ENCODE measurements at places on chromosomes 16 and 17.

GRCh38 chr16:23158114-23158513, 8.9 kb upstream of the USP31 start:
- DNase-seq = no peak

DNA sequence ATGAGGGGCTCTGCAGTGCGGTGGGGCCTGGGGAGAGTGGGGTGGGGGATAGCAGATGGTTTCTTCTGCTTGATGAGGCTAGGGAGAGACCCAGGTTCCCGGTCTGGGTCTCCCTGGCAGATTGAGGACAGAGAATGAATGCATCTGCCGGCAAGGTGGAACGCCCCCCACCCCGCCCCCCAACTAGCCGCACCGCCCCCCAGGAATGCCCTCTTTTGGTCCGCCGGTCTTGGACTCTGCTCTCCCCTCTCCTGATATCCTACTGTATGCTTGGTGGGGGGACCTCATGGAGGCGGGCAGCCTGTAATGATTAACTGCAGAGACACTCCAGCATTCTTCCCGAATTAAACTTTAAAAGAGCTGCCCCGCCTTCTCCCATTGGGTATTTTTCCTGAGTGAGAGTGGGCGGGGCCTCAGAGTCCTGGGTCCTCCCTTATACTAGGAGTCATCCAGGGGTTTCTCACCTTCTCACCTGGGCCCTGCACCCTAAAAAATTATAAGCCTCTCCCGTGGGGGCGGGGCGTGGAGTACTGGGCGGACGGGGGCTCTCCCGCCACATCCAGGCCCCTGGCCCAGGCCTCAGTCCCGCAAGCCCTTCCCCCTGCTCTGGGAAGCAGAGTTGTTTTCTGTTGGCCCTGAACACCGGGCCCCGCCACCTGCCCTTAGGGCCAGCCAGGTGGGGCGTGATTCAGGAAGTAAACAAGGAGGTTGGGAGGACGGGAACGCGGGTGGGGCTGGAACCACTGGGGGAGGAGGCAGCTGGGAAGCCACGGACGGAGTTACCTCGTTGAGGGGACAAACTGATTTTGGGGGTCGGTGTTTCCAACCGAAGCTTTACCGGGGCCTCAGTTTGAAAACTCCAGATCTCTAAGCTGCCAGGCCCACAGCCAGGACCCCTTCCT, 1.5 kb downstream of the GRB7 start:
- no peak for DNase-seq

DNA sequence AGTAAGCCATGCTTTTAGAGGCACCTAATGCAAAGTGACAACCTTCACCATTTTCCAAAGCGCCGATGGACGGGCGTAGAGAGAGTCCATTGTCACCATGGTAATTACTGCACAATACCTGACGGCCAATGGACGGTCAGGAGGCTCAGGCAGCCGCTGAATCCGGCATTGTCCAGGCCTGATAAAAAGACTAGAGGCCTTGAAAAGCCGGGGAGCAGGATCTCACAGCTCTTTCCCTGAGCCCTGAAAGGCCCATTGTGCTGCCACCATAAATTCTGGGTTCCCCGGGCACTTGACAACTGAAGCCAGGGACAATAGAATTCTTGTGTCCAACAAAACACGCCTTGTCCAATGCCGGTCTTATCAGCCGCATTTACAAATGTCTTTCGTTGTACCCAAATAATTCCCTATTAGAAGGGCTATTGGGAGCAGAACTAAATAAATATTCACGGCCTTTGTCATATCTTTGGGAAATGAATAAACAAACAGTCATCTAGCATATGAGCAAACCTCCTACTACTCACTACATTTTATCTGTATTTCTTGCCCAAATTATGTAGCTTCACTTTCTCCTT, 62.4 kb downstream of the CDH11 start:
- DNase-seq = no peak

DNA sequence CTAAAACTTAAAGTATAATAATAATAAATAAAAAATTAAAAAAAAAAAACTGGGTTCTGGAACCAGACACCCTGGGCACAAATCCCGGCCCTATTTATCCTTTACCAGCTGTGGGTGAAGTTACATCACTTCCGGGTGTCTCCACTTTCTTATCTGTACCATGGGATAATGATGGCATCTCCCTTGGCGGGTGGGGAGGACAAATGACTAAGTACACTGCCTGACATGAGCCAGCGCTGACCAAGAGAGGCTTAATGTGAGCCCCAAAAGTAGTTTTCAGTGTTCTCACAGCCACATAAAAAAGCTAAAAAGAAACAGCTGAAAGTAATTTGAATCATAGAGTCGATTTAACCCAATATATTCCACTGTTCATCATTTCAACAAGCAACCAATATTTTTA, 424.9 kb downstream of the SOX9 start:
- no peak for DNase-seq

- DNase-seq = no peak
These were observed 429.0 kb upstream of the RBFOX1 start for GRCh38 chr16:6903671-6904070.

- DNase-seq = peak; percentile 47
These were observed at the start of gene RFFL for GRCh38 chr17:35063514-35064223. Gene RFFL (minus strand): TSS chr17:35063707. CDS start chr17:35026553, 37,154 bp downstream.

- no peak for DNase-seq
These were observed 13.4 kb downstream of the FLYWCH1 start for GRCh38 chr16:2924901-2925755.

GRCh38 chr16:30472328-30472942, at the start of gene ITGAL:
Gene ITGAL (plus strand): TSS chr16:30472742. CDS start chr16:30472838, 96 bp downstream.
- no peak for DNase-seq

GRCh38 chr16:77882358-77882757, 94.0 kb downstream of the VAT1L start:
- DNase-seq = no peak

DNA sequence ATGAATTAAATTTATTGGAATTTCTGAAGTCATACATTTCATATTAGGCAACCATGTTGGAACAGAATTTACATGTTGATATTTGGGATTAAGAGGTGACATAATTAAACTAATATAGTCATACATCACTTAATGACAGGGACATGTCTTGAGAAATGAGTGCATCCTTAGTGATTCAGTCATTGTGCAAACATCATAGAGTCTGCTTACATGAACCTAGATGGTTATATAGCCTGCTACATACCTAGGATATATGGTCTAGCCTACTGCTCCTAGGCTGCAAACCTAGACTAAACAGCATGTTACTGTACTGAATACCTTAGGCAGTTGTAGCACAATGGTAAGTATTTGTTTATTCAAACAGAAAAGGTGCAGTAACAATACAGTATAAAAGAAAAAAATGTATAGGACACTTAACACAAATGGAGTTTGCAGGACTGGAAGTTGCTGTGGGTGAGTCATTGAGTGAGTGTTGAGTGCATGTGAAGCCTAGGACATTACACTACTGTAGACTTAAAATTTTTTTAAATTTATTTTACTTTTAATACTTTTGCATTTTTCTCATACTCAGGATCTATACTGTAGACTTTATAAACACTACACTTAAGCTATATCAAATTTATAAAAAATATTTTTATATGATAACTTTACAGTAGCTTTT, 85.6 kb downstream of the OMG start:
- no peak for DNase-seq

GRCh38 chr16:71514476-71514875, 11.8 kb upstream of the CHST4 start:
- no peak for DNase-seq

DNA sequence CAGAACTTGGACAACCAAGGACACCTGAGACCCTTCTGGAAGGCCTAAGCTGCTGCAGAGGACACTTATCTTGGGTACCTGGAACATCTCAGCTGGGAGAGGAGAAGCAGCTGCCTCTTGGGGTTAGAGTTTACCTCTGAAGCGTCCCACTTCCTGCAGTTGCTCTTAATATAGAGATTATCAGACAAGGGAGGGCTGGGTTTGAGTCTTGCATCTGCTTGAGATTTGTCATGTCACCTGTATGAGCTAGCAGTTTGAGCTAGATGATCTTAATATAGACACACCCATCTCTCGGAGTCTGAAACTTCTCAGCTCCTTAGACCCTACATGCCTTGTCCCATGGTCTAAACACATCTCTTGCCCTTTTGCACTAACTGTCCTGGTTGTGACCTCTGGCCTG, 93.1 kb upstream of the CCL1 start:
- no peak for DNase-seq

GRCh38 chr17:70355185-70355584, 185.9 kb downstream of the KCNJ2 start:
- no peak for DNase-seq

DNA sequence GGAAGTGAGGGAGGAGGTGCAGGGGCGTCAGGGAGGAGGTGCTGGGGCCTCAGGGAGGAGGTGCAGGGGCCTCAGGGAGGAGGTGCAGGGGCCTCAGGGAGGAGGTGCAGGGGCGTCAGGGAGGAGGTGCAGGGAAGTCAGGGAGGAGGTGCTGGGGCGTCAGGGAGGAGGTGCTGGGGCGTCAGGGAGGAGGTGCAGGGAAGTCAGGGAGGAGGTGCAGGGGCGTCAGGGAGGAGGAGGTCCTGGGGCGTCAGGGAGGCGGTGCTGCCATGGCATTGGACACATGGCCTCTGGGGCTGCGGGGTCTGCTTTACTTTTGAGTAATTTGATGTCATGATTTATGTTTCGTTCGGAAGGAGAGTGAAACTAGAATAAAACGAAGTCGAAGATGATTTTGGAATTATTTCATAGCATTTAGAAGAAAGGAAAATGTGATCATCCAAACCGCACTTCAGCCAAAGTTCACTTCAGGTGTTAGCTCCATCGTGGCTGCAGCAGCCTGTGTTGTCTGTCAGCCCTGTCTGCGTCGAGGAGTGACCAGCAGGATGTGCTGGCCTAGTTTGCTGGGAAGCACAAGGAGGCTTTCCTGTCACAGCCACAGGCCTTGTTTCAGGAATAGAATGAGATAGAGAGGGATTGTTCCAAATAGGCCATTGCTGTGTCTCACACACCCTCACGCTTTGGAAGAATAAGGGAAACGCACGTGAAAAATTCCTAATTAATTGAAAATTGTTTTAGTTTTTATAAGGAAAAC, 42.8 kb downstream of the RAB11FIP3 start:
- DNase-seq = no peak

GRCh38 chr17:45092911-45093430, 31.9 kb downstream of the NMT1 start:
- no peak for DNase-seq

DNA sequence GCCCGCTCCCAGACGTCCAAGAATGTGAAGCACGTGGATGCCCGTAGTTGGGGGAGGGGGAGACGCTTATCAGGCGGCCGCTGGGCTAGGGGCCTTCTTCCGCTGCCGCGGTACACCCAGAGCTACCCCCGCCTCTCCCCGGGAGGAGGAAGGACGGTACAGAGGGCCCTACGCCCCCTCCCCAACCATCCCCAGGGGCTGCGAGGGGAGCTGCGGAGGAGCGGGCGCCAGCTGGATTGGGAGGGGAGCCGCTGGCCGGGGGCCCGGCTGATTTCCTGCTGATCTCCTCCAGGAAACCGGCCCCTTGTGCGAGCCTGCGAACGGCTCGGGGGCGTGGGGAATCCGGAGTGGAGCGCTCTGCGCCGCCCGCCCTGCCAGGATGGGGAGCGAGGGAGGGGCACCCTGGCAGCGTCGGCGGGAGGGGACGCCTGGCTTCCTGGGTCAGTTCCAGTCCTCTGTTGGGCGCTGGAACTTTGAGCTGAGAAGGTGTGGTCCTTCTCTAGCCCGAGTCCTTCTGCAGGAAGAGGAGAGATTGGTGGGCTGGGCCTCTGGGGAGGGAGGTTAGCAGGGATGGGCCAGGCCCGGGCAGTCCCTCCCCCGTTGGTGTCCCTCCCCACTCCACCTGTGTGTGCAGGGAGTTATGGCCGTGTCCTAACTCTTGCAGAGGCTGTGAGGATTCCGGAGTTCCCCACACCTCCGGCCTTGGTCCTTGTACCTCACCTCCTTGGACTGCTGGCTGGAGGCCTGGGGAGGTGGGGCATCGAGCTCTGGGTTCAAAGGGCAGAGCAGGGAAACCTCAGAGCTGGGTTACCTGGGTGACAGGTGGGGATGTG, 19.2 kb downstream of the GJD3 start:
- DNase-seq = no peak

DNA sequence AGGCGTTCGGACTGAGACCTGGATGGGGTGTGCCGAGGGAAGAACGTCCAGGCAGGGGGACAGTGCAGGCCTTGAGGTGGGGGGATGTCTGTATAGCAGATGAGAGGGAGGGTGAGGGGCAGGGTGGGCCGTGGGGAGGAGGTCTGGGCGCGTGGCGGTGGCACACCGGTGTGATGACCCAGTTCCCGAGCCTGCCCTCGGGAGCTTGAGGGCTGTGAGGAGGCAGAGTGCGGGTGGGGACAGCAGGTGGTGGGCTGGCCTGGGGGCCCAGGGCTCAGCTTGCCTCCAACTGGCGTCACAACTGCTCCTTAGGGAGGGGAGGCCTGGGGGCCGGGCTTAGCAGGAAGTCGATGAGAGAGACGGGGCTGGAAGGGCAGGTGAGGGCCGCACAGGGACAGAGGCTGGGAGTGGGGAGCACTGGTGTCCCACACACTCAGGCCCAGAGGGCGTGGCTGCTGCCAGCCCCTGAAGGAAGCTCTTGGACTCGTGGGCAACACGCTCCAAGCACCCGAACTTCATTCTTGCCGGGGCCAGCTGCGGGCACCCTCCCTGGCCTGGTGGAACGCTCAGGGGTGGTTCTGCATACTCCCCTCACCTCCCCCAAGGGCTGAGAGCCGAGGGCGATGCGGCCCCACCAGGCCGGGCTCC, 6.5 kb downstream of the CACNA1H start:
- DNase-seq = no peak

- no peak for DNase-seq
These were observed 908 bp downstream of the TMEM98 start for GRCh38 chr17:32928586-32929535.

DNA sequence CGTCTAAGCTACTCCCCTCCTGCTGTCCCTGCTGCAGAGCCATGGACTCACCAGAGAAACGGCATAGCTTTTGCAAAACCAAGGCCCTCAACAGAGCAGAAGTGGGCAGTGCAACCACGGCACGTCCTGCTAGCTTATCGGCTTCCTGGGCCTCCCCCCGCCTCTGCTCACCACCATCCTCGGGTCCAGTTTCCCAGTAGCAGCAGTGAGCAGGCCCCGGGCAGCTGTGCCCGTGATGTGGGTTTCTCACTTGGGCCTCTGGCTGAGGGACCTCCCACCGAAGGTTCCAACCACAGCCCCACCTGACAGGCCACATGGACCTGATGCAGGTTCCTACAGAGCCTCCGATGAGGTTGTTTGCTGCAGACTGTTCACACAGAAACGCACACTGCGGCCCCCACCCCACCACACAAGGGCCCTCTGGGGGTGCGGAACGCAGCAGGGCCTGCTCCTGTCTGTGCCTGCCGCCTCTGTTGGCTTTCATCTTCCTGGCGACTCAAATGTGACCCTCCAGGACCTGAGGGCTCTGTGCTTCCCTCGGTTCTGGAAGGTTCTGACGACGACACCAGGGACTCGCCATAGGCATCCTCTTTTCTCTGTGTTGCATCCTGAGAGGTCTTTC, 24.8 kb downstream of the PDIA2 start:
- DNase-seq = no peak

DNA sequence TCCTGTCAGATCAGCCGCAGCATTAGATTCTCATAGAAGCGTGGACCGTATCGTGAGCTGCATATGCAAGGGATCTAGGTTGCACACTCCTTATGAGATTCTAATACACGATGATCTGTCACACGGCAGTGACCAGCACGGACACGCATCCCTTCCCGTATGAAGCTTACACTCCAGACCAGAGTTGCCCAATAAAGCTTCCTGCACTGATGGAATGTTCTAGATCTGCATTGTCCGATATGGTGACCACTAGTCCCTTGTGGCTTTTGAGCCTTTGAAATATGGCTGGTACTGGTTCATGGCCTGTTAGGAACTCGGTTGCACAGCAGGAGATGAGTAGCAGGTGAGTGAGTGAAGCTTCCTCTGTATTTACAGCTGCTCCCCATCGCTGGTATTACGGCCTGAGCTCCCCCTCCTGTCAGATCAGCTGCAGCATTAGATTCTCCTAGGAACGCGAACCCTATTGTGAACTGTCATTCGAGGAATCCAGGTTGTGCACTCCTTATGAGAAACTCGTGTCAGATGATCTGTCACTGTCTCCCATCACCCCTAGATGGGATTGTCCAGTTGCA, 49.8 kb upstream of the ZCCHC14 start:
- no peak for DNase-seq

Data from NCI-H1048 (cell line).